Fibroblast of mammary gland (primary cell): ENCODE measurements at places on chromosomes 1 and 21.

- no peak for DNase-seq
Measured at GRCh38 chr1:198176179-198176578, 19.4 kb downstream of the NEK7 start.

- DNase-seq, result peak; percentile 59
Measured at GRCh38 chr1:88800382-88801051, 90.8 kb downstream of the GTF2B start.

DNA sequence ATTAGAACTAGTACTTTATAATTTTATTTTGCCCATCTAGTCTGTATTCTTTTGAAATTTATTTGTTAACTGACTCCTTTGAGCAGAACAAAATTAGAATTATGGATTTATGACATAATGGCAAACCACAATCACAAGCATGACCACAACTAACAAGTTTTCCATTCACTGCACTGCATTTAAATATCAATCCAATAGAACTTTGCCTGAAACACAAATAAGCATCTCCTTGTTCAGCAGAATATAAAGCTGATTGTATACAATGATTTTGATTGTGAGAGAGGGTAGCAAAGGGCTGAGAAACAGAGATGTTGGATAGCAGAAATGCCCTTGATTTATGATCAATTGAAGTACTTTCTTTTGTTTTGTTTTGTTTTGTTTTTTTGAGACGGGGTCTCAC lies 495.5 kb upstream of the RGS18 start:
- no peak for DNase-seq

GRCh38 chr21:45302082-45303061 lies 14.7 kb upstream of the POFUT2 start:
- peak; percentile 65 for DNase-seq

- DNase-seq, result no peak
Measured at GRCh38 chr1:198278943-198279342, 122.1 kb downstream of the NEK7 start.

GRCh38 chr1:240619906-240620621 lies 8.1 kb upstream of the GREM2 start:
- no peak for DNase-seq

DNA sequence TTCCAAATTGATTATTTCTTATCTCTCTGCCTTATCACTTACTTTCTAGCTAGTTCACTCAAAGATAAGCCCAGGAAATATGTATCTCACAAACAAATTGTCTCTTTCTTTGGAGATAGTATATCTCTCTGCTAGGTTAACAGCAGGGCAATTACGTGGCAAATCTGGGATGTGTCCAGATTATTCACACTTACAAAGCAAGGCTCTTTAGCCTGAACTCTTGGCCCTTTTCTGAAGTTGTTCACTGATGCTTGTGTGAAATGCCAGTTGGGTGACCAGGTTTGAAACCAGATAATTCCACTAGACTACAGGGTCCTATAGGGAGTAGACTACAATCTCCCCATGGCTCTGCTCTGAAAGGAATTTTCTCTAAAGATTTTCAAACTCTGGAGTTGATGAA lies 30.8 kb upstream of the FAM78B start:
- DNase-seq, result no peak

DNA sequence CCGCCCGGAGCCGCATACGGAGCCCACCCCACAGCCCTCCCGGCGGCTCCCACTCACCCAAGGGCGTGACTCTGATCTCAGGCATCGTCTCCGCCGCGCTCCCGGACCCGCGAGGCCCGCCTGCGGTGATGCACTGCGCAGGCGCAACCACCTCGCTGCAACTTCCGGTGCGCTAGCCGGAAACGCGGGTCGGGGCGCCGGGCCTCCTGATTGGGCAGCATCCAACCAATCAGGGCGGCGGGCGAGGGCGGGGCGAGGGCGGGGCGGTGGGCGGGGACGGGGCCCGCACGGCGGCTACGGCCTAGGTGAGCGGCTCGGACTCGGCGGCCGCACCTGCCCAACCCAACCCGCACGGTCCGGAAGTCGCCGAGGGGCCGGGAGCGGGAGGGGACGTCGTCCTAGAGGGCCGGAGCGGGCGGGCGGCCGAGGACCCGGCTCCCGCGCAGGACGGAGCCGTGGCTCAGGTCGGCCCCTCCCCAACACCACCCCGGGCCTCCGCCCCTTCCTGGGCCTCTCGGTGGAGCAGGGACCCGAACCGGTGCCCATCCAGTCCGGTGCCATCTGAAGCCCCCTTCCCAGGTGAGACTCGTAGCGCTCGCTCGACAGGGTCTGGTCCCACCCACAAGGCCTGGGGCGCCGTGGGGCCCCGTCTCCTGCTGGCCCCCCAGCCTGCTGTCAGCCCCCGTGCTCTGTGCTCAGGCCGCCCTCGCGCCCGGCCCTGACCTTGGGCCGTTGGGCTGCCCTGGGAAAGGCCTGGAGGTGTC lies at the start of the genes CPTP and INTS11:
CPTP (plus strand) TSS at position 279 of the 764 bp plus-strand sequence. CDS start 2,109 bp downstream, outside the sequence.
INTS11 (minus strand) TSS at position 137 of the 764 bp plus-strand sequence; CDS start at position 85, 52 bp downstream.
- peak; percentile 84 for DNase-seq

DNA sequence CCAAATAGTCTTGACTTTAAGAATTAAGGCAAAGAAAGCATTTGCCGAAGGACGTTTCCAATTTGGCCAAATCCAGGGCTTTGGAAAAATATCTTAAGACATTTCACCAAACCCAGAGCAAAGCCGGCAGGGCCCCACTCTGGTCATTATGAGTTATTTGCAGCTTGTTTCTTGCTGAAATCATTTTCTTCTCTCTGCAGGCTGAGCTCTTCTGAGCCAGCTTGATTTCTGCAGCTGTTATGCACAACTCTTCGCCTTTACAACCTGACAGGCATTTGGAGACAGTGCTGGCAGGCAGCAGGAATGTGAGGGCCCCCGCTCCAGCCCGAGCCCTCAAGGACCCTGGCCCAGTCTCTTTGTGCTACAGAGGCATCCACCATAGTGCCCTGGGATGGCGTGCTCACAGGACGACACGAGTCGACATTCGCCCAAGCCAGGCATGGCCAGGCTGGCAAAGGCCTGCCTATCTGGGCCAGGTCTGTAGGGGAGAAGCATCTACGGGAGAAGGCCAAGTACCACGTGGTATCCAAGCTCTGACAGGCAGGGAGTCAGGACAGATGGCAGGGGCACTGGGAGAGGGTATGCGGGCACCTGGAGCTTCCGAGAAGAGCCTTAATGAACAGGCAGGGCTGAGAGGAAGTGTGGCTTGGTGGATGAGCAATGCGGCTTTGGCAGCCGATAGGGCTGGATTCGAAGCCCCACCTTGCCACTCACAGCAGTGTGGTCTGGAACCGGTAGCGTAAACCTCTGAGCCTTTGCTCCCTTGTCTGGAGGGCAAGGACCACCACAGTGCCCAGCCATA lies 32.3 kb downstream of the SYF2 start:
- no peak for DNase-seq

DNA sequence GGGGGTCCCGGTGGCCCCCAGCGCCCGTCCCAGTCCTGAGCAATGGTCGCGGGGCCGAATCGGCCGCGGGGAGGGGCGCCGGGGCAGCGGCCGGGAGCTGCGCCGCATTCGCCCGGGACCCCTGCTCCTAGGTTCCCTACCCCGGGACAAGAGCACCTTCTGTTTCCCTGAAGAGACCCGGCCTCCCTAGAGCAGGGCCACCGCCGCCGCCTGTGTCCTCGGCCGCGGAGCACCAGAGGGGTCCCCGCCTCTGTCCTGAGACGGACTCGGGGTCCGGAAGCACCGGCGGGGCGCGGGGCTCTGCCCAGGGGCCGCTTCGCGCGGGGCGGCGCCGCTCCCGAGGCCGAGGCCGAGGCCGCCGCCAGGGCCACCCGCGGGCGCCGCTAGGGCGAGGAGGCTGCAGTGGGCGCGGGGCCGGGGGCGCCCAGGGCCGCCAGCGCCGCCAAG lies 157.9 kb downstream of the CASZ1 start:
- DNase-seq, result no peak

GRCh38 chr21:34781526-34781925 lies 112.7 kb downstream of the CLIC6 start:
- DNase-seq, result no peak

DNA sequence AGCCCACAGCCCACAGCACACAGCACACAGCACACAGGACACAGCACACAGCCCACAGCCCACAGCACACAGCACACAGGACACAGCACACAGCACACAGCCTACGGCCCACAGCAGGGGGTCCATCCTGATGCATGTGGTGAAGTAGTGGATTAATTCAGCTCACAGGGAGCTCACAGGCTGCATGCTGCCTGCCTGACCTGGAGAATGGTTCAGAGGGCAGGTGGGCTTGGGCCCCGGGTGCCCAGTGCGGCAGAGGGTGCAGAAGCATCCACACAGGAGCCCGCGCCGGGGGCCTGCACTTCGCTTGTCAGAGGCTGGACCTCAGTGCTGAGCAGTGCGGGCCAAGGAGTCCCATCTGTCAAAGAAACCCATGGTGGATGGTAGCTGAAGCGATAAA lies 21.1 kb upstream of the AJAP1 start:
- no peak for DNase-seq

DNA sequence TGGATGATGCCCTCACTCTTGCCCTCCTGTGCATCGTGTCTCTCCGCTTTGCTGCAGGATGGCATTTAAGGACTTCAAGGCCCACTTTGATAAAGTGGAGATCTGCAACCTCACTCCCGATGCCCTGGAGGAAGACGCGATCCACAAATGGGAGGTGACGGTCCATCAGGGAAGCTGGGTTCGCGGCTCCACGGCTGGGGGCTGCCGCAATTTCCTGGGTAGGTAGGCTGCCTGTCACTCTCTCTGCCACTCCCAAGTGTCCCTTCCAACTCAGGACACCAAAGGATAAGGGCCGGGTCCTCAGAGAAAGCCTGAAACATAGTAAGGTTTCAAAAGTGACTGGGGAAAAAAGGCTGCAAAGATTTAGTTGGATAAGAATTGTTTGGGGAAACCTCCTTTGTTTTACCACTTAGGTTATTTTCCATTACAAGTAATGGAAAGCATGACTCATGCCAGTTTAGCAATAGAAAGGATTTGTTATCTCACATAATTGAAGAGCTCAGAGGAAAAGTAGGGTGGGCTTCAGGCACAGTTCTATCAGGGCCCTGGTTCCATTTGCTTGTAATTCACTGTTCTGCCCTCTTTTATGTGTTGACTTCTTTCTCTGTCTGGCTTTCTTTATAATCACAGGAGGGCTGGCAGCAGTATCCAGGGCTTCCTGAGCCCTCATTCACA lies 31.9 kb downstream of the CAPN9 start:
- peak; percentile 49 for DNase-seq

DNA sequence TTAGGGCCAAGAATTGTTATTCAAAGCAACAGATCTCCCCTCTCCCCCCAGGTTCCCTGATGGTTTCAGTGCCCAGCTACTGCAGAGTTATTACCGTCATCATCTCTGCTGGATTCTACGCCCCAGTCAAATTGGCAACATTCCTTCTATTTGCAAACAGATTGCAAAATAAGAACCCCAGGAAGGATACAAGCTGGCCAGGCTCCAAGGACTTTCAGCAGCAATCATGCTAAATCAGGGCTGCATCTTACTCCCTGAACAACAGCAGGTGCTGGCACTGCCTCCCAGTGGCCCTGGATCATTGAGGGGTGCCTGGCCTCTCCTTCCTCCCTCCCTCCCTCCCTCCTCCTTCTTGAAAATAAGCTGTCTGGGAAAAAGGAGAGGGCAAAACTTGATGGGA lies 521.6 kb upstream of the BEND5 start:
- DNase-seq, result peak; percentile 0

DNA sequence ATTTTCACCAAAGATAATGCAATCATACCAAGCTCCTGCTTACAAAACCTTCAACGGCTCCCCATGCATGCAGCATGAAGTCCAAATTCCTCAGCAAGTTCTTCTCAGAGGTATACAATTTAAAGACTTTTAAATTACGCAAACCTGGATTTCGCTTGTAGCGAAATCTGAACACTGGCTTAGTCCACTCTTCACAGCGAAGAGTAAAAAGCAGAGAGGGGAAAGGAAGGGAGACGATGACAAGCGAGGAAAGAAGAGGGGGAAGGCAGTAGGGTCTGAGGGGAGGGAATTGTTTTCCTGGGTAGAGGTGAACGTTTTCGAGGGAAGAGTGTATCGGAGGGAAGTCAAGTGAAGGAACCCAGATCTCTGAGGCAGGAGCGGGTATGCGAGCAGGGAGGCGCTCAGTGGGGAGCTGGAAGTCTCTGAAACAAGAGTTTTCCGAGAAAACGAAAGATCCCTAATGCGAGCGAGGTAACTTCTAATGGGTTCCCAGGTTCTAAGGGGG lies 790 bp downstream of the TESK2 start:
- no peak for DNase-seq

DNA sequence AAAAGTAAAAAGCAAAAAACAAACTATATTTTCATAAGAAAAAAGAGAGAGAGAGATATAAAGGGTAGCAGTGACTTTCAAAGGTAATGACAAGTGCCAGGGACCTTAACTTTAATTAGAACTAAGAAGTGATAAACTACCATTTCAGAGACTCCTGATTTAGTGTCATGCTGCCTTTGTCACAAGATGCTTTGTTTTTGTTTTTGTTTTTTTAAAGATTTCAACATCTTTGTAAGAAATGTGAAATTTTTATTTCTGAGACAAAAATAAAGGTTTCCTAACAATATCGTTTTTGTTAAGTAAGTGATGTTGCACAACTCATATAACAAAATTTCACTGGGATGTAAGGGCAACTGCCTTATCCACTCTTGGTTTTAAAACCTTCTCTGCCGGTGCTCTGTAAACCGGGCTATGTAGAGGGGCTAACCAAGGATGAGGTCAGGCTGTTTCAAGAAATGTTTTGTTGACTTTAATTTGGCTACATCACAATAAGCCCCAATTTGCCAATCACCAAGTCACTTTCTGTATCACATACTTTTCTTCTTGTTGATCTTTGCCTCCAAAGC lies 35.2 kb upstream of the SYT2 start:
- no peak for DNase-seq

DNA sequence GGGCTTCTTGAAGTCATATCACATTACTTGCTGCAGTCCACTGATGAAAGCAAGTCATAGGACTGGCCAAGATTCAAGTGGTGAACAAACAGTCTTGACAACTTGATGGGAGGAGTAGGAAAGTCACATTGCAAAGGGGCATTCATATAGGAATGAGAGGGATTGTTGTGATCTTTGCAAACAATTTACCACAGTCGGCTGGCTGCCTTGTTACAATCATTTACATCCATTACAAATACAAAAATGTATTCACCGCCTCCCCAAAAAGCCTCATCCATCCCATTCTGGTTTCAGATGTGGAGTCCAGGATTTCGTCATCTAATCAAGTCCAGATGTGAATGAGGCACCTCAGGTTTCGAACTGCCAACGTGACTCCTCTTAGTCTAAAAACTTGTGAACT lies 26.8 kb downstream of the GORAB start:
- peak; percentile 63 for DNase-seq

- DNase-seq, result peak; percentile 80
Measured at GRCh38 chr1:114122941-114123618, 30.6 kb downstream of the SYT6 start.
